ENCODE measurements at places on chromosomes 4 and X. TPM values are rescaled to one million over a fixed set of nuclear protein-coding genes. Genes with fewer than 3 reads are reported as not detected.
A peak's percentile ranks its signal among the peaks of the same experiment; 100 is the strongest.

Gene PPEF2
- not detected for total RNA-seq

Gene HSFX3
- total RNA-seq: not detected

Gene IL13RA2
- 67.6 TPM for total RNA-seq

- DNase-seq: no peak
These were observed 133.6 kb downstream of the LUZP4 start for GRCh38 chrX:115423086-115423485.

DNA sequence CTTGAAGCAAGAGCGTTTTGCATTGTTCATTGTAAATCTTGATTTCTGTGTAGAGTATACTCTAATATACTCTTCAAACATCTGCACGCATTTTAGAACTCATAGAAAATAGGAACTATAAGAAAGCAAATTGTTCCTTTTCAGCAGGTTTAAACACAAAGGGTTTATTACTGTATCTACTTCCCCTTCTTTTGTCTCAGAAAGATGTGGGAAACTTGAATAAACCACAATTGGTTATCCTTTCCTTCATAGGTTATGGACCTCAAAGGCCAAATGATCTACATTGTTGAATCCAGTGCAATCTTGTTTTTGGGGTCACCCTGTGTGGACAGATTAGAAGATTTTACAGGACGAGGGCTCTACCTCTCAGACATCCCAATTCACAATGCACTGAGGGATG, 46.0 kb upstream of the GUCY1B1 start:
- no peak for DNase-seq

GRCh38 chrX:109958266-109958665, 44.6 kb upstream of the TMEM164 start:
- no peak for DNase-seq

DNA sequence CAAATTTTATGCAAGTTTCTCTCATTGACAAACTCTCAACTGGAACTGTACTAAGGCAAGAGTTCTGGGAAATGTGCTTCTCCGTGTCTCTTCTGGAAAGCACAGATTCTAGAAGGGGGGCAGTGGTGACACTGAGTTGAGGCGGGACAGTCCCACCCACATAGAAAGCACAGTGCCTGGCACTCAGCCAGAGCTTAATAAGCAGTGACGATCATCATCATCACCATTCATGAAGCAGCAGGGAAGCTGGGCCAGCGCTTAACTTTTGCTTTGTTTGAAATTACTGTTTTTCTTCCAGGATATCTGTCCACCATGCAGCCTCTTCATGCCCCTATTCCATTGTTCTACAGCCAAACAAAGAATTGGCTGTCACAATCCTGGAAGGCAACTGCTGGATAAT, 60.3 kb downstream of the BEND2 start:
- DNase-seq: no peak

GRCh38 chrX:7139202-7140081, 8.1 kb upstream of the STS start:
- DNase-seq: peak; percentile 57
